ENCODE measurements at places on chromosomes 2 and 18. TPM values are rescaled to one million over a fixed set of nuclear protein-coding genes. Genes with fewer than 3 reads are reported as not detected.

The MCFD2 gene
- total RNA-seq: 57.6 TPM

The PLCD4 gene
- 7.1 TPM for total RNA-seq

The RAPH1 gene
- total RNA-seq: 25.2 TPM

The NLRC4 gene
- 0.91 TPM for total RNA-seq

The SERPINB8 gene
- total RNA-seq: 36.0 TPM

The CD8B2 gene
- not detected for total RNA-seq

The PNO1 gene
- 14.5 TPM for total RNA-seq

The RAPGEF4 gene
- total RNA-seq: 2.9 TPM

The ZNF804A gene
- not detected for total RNA-seq

The TRIM43 gene
- not detected for total RNA-seq

The HOXD12 gene
- total RNA-seq: not detected

The SERPINB10 gene
- 0.26 TPM for total RNA-seq

The EIF2B4 gene
- 41.1 TPM for total RNA-seq

The EFHD1 gene
- total RNA-seq: 10.1 TPM

DNA sequence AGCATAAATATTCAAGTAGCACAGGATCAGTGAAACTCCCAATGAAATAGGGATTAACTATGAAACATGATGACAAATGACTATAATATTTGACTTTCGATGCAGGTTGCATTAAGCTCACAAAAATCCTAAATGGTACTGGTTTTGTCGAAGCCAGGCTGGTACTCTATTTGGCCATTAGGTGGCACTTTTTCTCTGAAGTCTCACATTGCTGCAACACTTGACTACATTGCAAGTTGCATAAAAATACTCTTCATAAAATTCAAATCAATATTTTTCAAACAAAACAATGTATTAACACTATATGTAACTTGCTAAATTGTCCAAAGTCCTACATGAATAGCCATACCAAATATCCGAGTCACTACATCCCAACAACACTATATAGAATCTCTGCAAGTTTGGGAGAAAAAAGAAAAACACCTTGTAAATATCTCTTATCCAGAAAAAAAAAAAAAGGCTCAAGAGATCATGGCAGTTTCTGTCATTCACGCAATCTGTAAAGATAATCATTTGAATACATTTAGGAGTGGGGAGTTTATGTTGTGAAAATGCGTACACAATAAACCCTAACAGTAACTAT, 9.5 kb downstream of the RTTN start:
- no peak for DNase-seq

- no peak for DNase-seq
Measured at GRCh38 chr2:174826051-174826450, 61.8 kb upstream of the CHRNA1 start.

GRCh38 chr2:154762638-154763037, 64.1 kb downstream of the KCNJ3 start:
- no peak for DNase-seq

DNA sequence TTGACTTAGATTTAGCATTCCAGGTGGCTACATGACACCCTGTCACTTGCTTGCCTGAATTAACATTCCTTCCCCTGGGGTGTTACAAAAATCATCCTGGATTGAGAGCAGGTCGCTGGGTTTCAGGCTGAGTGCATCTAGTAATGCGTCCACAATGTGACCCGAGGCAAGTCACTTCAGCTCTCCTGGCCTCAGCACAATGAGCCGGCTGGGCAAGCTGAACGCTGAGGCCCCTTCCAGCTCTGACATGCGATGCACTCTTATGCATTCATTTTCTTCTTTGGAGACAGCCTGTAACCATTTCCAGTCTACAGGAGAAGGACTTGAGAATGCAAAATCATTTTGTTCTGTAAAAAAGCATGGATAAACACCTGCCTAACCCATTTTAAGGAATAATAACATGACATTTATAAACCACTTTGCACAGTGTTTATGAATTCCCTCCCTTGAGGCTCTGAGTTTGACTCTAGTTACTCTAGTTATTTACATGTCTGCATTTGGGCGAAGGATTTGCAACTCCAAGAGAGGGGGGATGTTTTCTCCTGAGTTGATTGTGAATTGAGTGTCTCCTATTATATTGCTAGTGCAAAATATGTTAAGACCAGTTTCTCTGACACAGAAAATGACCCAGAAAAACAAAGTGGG, 63.0 kb upstream of the CPO start:
- no peak for DNase-seq

DNA sequence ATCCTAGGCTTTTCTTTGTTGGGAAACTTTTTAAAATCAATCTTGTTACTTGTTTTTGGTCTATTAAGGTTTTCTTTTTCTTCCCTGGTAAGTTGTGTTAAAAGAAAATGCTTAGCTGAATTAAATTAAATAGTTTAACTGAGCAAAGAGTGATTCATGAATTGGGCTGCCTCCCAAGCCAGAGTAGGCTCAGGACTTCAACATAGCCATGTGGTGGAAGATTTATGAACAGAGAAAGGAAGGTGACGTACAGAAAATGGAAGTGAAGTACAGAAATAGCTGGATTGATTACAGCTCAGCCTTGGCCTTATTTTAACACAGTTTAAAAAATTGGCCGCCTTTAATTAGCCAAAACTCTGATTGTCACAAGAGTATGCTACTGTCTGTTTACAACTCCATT, 27.9 kb upstream of the GALNT5 start:
- no peak for DNase-seq

DNA sequence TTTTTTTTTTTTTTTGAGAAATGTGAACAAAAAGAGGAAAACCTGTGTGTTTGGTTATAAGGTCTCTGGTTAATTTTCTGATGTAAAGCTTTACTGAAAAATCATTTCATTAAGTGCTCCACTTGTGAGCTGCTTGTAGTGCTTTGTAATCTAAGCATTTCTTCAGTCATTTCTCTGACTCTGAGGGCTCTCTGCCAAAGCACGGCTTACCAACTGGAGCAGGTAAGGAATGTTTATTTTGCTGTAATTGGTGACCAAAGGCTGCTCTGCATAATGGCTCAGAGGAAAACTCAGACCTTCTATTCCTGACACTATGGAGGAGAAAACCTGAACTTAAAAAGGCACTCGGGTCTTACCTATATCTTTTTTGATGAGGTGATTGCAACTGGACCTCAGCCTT, 848.8 kb downstream of the MBD2 start:
- DNase-seq: no peak

GRCh38 chr2:141499123-141499522, 631.7 kb downstream of the LRP1B start:
- DNase-seq: no peak

GRCh38 chr2:79619976-79620375, 107.1 kb downstream of the CTNNA2 start:
- DNase-seq: no peak

GRCh38 chr2:44522846-44523245, 161.1 kb downstream of the CAMKMT start:
- no peak for DNase-seq

GRCh38 chr2:173749315-173749714, 215.9 kb downstream of the SP3 start:
- no peak for DNase-seq

- no peak for DNase-seq
Measured at GRCh38 chr2:63012541-63012940, 38.1 kb upstream of the OTX1 start.

DNA sequence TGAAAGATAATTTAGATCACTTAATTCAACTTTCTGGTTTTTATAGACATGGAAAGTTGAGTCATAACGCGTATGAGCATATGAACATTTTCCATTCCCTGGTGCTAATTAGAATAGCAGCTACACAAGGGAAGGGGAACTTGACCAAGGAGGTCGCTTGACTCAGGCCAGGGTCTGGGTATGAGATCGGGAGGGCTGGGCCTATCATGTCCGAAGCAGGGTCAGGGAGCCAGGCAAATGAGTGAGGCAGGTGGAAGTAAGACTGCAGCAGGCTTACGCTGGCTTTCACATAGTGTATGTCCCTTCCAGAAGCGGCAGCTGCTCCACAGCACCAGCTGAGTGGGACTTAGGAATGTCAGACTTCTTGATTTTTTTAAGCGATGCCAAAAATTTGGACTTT, 14.7 kb downstream of the RALB start:
- DNase-seq: no peak

- DNase-seq: no peak
Measured at GRCh38 chr2:74919827-74920226, 38.6 kb upstream of the POLE4 start.

GRCh38 chr2:23502096-23502495, 117.1 kb downstream of the KLHL29 start:
- DNase-seq: no peak

- no peak for DNase-seq
Measured at GRCh38 chr18:48909721-48910120, 41.0 kb downstream of the SMAD7 start.

DNA sequence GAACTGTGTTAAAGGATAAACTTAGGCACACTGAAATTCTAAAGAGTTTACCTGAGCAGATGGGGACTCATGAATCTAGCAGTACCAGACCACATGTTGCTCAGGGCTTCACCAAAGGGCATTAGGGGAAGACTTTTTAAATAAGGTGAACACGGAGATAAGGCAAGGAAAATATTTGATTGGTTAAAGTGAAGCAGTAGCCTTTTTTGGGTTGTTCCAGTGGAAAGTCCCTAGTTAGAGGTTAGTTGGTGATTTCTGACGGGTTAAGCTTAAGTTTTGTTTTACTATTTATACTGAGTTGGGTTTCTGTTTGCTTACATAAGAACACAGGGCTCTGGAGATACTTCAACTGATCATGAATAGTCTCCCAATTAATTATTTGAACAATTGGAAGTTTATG, 722.5 kb downstream of the SOCS6 start:
- no peak for DNase-seq

DNA sequence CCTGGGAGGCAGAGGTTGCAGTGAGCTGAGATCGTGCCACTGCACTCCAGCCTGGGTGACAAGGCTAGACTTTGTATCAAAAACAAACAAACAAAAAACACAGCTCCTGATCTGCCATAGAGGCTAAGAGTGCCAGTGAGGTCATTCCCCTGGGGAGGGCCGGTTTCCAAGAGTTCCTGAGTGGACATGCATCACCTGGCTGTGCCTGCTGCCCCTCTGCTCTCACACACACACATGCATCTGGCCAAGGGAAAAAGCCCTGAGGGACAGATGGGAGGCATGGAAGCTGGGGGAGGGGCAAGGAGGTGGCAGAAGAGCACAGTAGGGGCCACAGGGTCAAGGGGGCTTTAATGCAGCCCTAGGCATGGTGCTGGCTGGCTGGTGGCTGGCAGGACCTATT, 60.4 kb downstream of the ZBTB7C start:
- no peak for DNase-seq

DNA sequence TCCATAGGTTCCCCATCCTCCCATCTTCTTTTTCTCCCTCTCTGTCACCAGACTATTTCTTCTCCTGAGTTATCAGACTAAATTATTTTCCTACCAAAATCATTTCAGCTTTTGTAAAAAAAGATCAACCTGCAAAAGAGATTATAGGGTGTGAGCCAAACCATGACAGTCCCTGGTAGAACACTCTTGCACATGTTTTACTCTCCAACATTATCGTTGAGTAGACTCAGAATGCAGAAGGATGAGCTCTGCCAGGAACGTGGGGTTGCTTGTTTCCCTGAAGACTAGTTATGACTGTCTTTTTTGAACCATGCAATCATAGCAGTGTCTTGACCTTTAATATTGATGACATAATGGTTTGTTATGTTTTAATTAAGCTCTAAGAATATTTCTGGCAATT, 360.1 kb upstream of the VWC2L start:
- no peak for DNase-seq

- no peak for DNase-seq
Measured at GRCh38 chr2:207279520-207279919, 113.8 kb upstream of the KLF7 start.

GRCh38 chr2:187922846-187923245, 368.6 kb upstream of the TFPI start:
- no peak for DNase-seq

- no peak for DNase-seq
Measured at GRCh38 chr2:16437189-16437588, 228.4 kb downstream of the CYRIA start.

DNA sequence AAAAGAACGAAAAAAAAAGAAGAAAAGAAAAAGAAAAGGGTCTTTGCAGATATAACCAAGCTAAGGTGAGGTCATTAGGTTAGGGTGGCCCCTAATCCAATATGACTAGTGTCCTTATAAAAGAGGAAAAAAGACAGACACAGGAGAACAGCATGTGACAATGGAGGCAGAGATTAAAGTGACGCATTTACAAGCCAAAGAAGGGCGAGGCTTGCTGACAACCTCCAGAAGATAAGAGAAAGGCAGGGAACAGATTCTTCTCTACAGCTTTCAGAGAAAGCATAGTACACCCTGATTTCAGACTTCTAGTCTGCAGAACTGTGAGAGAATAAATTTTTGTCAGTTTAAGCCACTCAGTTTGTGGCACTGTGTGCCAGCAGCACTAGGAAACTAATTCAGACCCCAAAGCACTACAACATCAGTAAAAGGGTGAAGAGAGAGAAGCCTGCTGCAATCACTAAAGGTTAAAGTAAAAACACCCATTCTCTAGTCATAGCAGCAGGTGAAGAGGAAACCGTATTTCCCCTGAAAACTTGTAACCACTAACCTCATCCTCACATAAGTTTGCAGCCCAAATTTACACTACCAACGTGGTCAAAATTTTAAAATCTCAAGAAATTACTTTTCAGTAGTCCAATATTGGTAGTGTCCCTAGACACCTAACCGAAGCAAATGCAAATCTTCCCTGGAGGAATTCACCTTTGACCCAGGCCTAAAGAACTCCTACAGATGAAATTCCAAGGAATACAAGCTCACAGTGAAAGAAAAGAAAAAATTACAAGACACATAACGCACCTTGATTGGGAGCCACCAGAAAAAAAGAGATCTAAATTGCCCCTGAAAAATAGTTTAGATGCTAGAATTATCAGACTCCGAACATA, 17.5 kb downstream of the REEP1 start:
- DNase-seq: no peak

DNA sequence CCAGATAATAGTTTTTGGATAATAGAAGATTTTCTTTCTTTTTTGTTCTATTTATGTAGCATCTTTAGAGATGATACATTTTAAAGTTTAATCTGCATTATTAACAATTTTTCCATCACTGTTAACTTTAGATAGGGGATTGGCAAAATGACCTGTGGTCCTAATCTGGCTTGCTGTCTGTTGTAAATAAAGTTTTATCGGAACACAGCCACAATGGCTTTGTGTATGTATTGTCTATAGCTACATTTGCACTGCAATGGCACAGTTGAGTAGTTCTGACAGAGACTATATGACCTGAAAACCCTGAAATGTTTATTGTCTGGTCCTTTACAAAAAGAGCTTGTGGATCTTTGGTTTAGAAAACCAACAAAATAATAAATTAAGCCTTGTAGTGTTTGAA, 97.0 kb upstream of the CERS6 start:
- no peak for DNase-seq

Measured in esophagus squamous epithelium (tissue), 5 donors.